Keratinocyte (primary cell): ENCODE measurements at places on chromosomes 2 and 18. TPM values are rescaled to one million over a fixed set of nuclear protein-coding genes. Genes with fewer than 3 reads are reported as not detected.

DNA sequence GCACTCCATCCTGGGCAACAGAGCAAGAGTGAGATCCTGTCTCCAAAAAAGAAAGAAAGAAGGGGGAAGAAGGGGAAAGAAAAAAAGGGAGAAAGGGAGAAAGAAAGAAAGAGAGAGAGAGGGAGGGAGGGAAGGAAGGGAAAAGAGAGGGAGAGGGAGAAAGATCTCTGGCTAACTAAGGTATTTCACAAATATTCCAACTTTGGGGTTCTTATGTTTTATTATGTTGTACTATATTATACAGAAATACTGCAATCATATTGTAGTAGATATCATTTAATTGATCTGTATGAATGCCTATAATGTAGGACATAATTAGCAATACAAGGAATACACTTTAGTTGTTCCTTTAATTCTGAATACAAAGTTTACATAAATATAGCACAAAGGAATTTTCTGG, 70.1 kb upstream of the STAM2 start:
- H3K27ac ChIP-seq: no peak overlapping the region
- no peaks in the 10 kb centered on the region for H3K27me3 ChIP-seq
- H3K36me3 ChIP-seq: no peaks in the 10 kb centered on the region
- no peak for DNase-seq
- no peak overlapping the region for H3K4me3 ChIP-seq

ALPP gene
- not detected in 3 replicates for polyA plus RNA-seq

GALNT5 gene
- 6.8 to 10.9 TPM (median 8.3 TPM) in 3 replicates for polyA plus RNA-seq

RESP18 gene
- polyA plus RNA-seq: not detected in 3 replicates

APLF gene
- polyA plus RNA-seq: 1.6 to 3.0 TPM (median 2.3 TPM) in 3 replicates
